ENCODE measurements at places on chromosomes 11 and 22.
A peak's percentile ranks its signal among the peaks of the same experiment; 100 is the strongest.

- DNase-seq: peak; percentile 41
Measured at GRCh38 chr11:23730307-23730998, 766.4 kb upstream of the LUZP2 start.

DNA sequence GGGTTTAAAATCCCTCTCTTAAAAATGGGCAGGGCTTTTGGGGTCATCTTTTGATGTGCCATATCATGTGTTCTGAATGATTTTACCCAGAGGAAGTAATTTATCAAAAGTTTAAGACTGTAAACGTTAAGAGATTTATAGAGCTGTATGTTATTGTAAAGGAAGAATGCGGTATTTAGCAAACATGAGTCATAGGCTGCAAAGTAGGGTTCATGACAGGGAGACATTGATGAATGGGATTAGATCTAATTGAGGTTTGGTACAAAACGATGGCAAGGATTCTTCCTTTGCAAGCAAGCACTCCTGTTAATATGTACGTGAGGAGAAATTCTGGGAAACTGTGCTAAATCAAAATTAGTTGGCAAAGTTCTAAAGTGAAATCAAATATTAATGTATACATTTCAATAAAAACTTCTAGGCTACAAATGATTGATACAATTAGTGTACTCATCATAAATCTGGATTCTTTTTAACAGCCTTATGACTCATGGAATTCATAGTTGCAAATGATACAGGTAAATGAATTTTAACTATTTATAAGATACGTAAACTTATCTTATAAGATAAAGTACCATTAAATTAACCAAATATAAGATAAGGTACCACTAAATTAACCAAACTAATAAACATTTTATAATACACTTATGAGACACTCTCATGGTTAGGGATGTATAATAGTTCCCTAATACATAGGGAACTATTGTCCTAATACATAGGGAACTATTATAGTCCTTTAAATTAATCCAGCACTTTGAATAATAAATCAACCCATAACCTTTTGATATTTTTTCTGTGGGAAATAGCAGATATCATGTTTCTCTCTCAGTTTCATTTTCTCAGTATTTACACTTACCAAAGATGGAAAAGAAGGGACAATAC is 58.4 kb downstream of the KIF18A start:
- DNase-seq: no peak

- DNase-seq: peak; percentile 73
Measured at GRCh38 chr22:48943567-48944432, 883.9 kb downstream of the BRD1 start.

- DNase-seq: no peak
Measured at GRCh38 chr22:33883961-33884808, 36.1 kb downstream of the LARGE1 start.

DNA sequence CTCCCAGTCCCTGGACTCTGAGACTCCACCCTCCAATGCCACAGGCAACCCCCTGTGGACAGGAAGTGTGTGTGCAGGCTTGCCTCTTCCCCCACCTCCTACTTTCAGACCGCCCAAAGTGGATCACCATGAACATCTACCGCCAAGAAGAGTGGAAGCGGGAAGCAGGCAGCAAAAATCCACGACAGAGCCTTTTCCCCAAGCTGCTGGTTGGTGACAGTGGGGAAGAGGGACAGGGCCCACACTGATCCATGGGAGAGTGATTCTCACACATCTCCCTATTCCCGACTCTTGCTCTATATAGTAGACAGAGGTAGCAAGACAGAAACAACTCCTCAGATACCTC is 53.4 kb upstream of the SPATA19 start:
- DNase-seq: peak; percentile 47

GRCh38 chr11:91768783-91769182 is 455.8 kb upstream of the FAT3 start:
- no peak for DNase-seq

GRCh38 chr11:43327987-43328386 is 16.2 kb downstream of the API5 start:
- no peak for DNase-seq

DNA sequence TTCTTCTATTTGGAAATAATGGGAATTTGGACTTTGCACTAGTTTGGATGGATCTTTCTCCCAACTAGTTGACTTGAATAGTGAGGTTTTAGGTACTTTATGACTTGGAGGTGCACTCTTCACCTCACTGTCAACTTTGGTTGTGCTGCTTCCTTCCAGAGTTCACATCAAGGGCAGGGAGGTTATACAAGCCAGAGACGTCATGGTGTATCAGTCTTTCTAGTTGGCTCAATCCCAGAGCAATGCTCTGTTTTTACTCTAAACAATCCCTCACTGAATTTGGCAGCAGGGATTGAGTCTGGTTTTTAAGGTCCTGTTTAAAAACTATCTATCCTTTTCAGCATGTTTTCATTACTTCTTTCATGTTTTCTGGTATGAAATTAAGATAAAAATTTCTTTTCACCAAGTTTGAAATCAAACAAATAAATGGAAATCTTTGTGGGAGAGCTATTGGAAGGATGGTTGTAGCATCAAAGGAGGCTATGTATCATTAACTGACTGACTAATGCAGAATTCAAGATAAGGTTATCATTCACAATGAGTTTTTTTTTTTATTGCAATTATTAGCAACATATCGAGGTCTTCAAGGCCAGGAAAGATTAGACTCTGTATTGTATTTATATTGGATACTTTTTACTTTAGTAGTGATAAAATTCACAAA is 28.0 kb upstream of the ZBED5 start:
- DNase-seq: no peak

DNA sequence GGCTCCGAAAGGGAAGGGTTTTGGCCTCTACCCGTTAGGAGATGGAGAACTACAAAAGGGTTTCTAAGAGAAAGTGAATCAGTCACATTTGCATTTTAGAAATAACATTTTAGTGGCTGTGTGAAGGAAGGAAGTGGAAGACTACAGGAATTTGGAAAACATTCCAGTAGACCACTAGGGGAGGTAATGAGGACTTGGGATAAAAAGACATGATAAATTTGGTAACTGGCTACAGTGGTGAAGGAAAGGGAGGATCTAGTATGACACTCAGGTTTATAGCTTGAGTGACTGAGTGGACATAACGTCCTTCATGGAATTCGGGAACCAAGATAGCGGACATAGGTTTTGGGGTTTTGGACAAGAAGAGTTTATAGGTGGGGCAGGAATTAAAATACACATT is 7.0 kb upstream of the RRM1 start:
- no peak for DNase-seq

DNA sequence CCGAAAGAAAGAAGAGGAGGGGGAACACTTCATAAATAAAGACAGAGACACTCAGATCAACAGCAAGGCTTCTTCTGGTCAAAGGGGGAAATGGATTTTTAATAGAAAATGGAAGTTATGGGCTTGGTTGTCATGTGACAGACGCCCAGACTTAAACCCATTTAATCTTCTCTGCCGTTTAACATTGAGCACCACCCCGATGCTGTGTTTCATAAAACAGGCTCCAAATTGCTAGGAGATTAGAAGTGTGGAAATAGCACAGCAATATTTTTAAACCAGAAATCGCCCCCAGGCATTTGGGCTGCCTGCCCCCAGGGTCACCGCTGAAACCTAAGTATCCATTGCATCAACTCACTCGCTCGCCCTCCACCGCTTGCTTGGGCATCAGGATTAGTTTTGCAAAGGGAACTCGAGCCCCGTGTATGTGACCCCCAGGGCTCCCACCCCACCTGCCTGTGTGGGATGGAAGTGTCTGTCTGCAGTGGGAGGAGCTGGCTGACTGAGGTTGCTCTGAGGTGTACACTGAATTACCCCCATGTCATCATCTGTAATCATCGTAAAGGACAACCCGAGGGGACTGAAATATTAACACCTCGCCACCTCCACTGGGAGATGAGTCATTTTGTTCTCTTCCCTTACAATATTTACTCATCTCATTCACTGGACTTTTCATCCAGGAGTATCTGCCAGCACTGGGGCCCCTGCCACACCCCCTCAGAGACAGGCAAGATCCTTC is 10.7 kb downstream of the DSCAML1 start:
- no peak for DNase-seq

DNA sequence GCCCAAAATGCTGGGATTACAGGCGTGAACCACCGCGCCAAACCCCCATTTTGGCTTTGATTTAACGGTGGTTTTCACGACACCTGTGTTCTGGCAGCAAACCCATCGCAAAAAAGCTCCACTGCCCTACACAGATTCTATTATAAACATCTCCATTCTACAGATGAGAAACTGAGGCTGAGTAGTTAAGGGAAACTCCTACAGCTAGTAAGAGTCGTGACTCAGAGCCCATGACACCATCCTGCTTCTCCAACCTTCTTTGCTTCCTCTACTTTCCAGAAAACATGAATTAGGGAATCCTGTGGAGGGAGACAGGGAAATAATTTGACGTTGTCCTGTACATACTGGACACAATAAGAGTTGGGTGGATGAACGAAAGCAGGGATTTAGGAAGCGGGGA is 429 bp upstream of the SNX15 start:
- DNase-seq: no peak

DNA sequence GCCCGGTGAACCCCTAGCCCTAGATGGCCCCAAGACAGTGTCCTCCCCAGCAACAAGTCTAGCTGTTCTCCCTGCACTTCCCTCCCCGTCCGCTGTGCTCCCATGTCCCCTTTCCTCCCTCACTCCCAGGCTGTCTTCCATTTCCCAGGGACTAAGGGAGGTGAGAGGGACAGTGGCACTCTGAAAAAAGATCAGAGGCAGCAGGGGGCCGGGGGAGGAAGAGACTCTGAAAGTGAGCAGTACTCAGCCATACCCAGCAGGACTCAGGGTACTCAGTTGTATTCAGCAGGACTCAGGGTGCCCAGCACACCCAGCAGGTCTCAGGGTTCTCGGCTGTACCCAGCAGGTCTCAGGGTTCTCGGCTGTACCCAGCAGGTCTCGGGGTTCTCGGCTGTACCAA is 48.4 kb upstream of the THY1 start:
- peak; percentile 34 for DNase-seq

GRCh38 chr11:19244084-19244483 is 3.3 kb upstream of the E2F8 start:
- no peak for DNase-seq

GRCh38 chr11:64094463-64095260 is 58.9 kb downstream of the FLRT1 start:
- DNase-seq: peak; percentile 69

DNA sequence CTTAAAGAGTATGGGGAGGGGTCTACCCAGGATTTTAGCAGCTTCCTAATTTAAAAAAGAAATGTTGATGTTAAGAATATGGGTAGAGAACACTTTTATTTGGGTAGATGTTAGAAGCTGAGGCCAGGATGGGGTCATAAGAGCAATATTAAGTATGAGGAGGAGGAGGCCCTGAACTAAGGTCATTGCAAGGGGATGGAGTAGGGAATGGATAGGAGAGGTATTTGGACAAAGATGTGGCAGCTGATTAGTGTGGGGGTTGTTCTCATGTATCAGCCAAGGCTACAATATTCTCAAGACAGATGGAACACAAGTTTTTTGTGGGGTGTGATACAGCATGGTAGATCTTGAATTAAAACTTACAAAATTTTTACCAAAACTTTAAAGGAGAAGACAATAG is 35.7 kb upstream of the GLYATL2 start:
- no peak for DNase-seq

DNA sequence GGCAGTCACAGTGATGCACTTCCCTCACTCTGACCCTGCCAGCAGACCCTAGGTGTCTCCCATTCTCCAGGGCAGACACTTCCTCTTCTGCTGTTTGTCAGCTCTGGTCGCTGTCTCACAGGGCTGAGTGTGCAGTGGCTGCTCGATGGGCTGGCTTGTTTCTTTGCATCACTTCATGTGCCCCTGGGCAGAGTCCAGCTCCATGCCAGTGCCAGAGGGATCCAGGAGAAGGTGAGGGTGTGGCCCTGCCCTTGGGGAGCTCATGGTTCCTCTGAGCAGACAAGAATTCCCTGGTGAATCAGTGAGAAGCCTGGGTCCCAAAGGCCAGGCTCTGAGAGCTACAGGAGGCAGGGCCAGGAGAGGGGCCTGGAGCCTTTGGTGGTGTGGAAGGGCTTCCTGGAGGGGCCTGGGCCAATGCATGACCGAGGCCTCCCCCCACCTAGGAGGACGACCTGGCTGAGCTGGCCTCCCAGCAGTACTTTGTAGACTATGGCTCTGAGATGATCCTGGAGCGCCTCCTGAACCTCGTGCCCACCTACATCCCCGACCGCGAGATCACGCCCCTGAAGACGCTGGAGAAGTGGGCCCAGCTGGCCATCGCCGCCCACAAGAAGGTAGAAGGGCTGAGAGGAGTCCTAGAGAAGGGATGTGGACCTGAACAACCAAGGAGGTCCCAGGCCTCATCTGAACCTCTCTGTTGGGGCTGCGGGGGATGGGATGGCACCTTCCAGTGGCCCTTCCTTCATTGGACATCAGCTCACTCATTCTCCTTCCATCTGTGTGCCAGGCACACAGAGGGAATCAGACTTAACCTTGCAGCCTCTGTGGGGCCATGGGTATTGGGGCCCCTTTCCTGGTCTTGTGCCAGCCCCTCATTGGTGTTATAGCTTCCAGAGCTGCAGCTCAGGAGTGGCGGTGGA is 66.1 kb downstream of the MYO7A start:
- DNase-seq: no peak

GRCh38 chr11:74288161-74288560 is 23.3 kb downstream of the P4HA3 start:
- no peak for DNase-seq

DNA sequence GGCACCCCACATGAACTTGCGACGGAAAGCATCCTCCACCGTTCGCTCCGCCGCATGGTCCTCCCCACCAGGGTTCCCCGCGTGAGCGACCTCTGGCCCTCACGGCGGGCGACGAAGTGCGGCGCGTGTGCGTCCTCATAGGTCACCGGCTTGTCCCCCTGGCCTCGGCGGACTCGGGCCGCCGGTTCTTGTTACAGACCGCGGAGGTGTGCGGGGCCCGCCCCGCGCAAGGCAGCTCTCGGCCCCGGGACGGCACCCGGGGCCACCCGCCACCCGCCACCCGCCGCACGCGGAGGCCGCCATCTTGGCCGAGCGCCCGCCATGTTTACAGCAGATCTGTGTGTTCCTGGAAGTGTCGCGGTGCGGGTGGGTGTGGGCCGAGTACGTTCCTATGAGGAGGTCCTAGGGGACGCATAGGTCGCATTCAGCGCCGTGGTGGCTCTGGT is 3.5 kb upstream of the IFITM2 start:
- DNase-seq: no peak

DNA sequence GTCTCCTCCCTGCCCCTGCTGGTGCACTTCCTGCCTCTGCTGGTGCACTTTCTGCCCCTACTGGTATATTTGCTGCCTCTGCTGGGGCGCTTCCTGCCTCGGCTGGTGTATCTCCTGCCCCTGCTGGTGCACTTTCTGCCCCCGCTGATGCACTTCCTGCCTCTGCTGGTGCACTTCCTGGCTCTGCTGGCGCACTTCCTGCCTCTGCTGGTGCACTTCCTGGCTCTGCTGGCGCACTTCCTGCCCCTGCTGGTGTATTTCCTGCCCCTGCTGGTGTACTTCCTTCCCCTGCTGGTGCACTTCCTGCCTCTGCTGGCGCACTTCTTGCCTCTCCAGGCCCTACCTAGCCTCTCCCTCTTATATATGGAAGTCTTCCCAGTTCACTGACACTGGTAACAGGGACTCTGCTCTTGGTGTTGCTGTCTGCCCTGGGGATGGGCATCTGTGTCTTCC is 10.1 kb downstream of the MTFP1 start:
- no peak for DNase-seq
